ENCODE measurements at places on chromosomes 7 and 10.

GRCh38 chr7:936386-937054 lies 18.0 kb downstream of the ADAP1 start:
- DNase-seq: peak; percentile 73

- DNase-seq: no peak
These were observed 3.6 kb upstream of the HOXA11 start for GRCh38 chr7:27188386-27189294.

DNA sequence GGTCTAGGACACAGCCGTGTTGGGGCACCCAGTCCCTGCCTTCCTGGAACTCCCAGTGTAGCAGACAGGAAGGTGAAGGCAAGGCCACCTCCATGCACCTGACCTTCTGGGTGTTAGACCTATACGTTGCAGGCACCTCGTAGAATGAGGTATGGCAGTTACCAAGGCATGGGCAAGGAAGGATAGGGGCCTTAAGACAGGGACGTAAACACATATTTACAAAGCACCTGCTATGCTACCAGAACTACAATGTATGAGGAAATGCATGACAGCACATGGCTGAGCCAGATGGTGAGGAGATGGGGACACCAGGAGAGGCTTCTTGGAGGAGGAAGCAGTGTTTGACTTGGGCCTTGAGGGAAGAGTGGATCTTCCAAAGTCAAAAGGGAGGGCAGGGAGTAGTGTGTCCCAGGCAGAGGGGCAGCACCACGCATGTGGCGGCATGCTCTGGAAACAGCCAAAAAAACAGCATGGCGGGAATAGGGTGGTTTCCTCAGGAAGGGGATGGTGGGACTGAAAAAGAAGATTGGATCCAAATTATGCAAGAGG lies 231.2 kb downstream of the FANK1 start:
- no peak for DNase-seq

GRCh38 chr7:34902182-34902581 lies 135.1 kb downstream of the DPY19L1 start:
- no peak for DNase-seq

DNA sequence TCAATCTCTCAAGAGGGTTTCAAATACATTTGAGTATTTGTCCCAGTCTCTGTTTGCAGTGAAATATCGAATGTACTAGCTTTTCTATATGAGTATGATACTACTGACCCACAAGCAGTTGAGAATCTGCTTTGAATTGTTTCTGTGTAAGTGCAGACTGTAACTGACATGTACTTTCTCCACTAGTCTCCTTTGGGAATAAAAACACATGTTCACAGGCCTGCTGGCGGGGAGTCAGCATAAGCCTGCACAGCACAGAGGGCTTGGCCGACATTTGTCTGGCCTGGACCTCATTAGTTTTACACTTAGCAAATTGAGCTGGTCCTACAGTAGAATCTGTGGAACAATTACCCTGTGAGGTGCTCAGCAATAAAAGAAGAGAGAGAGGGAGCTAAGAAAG lies 72.6 kb downstream of the ITGB8 start:
- DNase-seq: no peak

DNA sequence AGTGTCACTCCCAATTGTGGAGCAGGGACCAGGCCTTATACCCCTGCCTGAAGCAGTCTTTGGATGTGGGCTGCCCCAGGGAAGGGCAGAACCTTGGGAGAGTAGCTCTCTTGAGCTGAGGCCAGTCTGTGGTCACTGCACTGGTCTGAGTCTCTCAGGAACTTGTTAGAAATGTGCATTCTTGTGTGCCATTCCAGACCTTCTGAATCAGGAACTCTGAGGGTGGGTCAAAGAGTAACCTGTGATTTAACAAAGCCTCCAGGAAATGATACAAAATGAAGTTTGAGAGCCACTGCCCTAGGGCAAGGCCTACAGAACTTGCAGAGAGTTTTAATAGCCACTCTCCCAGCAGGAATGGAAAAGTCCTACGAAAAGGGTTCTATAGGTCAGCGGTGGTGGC lies 68.1 kb downstream of the LYZL1 start:
- no peak for DNase-seq

- DNase-seq: no peak
These were observed 345.0 kb upstream of the AOAH start for GRCh38 chr7:37069336-37069735.

DNA sequence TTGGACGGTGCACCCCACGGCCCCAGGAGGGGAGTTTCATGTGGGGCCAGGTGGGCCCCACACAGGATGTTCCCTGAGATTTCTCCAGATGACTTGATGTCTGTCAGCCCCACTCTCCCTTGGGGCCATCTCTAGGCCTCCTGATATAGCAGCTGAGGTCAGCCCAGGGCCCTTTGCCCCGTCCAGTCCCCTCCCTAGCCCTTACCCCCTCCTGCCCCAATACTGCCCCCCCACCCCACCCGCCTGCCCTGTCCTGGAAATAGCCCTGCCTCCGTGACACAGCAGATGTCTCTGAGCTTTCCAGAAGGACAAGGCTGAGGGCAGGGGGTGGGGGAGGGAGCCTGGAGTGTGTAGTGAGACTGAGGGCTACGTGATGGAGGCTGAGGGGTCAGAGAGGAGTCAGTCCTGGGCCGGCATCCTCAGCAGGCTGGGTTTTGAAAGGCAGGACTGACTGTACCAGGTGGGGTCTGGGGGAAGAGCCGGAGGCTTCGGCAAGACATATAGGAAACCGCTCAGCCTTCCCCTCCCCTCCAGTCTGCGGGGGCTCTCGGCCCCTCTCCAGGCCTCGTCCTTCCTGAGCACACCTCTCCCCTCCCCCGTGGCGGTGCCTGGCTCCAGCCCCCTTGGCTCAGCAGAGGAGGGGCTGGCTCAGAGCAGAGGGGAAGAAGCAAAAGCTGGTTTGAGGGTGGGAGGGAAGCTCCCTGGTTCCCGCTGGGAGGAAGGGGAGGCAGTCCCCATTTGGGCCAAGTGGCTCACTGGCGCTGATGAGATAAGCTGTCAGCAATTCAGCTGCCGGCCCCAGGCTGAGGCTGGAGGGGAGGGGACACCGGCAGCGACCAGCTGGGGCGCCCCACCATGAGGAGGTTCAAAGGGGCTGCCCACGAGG lies 2.0 kb downstream of the FLNC start:
- peak; percentile 46 for DNase-seq

DNA sequence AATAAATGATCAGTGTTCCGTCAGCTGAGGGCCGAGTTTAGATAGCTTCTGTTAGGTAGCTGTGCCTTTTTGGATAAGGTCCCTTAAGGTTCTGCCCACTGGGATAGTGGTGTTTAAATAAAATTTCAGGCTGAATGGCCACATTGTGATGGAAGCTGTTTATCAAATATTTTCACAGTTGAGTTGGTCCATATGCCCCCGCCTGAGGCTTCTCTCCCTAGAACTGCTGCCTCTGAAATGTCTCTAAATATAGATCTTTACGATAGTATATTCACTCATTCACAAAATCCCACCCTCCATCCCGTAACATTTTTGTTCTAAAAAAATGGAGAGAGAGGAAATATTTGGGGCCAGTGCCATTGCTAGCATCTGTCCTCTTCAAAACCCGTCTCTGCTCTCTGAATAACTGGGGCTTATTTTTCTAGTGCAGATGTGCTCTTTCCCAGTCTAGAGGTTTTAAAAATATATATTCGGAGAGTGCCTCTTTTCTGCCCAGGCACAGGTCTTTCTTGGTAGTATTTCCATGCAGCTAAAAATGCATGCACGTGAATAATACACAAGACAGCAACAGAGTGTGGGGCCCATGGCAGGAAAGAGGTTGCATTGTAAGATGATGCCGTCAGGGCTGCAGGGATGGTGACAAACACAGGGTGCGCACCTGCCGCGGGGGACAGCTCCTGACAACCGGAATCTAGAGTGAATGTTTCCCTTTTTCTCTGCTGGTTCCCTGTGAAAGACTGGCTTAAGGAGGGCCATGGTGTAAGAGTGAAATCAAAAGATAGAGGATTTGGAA lies 105.4 kb upstream of the BTBD16 start:
- DNase-seq: no peak

DNA sequence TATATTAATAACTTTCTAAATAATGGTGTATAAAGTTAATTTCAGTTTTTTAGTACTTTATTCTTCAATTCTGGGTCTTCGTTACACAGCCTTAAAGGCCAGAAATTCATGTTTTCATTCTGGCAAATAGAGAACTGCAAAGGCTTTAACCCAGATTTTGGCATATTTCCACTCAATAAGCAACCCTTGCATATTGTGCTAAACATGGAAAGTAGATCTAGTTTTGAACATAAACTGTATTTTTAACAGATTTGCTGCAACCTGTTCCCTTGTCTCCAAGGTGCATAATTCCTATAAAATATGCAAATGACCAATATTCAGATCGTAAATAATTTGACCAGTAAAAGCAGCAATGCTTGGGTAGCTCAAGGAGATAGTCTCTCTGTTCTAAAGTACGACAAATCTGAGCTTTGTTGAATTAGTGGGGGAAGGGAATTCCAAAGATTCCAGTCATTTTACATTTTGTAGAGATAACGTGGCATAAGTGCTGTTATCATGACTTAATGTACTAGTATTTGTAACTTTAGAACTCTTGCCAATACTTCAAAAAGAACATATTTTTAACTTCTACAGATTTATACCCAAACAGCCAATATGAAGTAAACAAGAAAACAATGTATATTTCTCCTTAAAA lies 46.4 kb upstream of the RSBN1L start:
- no peak for DNase-seq

DNA sequence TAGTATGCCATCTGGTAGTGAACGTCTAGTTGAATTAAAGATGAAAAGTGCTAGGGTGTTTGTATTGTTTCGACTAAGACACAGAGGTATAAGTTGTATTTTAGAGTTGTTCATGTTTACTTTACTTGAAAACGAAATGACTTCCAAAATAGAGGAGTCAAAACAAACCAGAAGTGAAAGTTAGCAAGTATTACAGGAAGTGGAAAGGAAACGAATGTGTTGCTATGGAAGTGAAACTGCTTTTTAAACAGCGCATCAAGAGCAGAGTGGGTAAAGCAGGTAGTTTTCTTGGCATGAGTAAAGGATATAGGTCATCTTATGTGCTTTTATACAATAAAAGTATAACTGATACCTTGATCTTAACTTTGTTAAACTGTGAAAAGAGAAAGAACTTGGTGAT lies 20.0 kb upstream of the GALNTL5 start:
- DNase-seq: no peak

- no peak for DNase-seq
These were observed 226.6 kb downstream of the PAXIP1 start for GRCh38 chr7:154776350-154776749.

GRCh38 chr10:8365935-8366911 lies 311.7 kb downstream of the GATA3 start:
- no peak for DNase-seq

DNA sequence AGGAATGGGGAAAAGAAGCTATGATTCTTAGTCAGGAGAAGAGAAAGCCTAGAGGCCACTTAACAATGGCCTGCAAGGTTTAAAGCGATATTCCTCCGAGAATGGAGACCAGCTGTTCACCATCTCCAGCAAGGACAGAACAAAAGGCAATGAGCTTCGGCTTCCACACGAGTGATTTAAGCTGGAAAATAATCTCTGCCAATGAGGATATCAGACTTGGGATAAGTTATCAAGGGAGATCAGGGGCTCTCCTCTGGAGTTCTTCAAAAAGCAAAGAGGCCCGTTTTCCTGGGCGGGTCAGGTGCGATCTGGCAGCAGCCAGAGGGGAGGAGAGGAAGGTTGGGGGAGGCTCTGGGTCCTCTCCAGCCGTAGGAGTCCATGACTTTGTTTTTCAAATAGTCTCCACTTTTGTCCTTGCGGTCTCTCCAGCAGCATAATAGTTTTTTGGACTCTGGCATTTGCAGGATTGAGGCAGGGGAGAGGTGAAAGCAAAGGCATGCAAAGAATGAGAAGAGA lies 211.3 kb downstream of the SKIDA1 start:
- no peak for DNase-seq

- no peak for DNase-seq
These were observed 1.2 kb upstream of the ZNF777 start for GRCh38 chr7:149462101-149462520.

DNA sequence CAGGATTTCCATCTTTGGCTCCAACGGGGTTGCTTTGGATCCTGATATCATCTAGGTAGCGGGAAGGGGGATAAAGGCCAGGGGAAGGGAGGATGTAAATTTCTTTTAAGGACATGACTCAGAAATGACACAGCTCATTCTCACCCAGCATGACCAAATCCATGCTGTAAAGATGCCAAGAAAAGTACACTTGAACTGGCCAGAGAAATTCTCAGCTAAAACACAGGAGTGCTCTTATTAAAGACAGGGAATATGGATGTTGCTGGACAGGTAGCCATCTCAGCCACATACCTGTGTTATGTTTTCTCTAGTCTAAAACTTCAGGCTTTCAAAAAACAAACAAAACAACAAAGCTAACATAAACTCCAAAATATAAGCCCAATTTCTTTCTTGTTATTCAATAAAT lies 68.3 kb downstream of the NAMPT start:
- peak; percentile 84 for DNase-seq

DNA sequence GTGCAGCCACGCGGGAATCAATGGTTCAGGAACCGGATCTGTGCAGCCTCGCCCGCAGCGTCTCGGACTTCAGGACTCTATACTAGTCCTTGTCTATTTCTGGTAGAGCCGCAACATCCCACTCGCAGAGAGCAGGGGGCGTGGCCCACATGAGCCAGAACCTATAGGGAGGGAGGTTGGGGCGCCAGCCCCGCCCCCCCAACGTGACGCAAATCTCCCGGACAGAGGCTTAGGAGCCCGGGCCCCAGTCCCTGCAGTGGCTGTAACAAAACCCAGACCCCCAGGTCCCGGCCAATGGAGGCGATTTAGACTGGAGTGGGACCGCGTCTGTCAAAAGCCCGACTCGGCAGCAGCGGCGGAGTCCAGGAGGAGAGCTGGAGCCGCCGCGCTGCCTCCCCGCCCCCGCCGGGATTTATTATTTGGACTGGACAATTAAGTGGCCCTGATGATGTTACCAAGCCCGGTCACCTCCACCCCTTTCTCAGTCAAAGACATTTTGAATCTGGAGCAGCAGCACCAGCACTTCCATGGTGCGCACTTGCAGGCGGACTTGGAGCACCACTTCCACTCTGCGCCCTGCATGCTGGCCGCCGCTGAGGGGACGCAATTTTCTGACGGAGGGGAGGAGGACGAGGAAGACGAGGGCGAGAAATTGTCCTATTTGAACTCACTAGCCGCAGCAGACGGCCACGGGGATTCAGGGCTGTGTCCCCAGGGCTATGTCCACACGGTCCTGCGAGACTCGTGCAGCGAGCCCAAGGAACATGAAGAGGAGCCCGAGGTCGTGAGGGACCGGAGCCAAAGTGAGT lies at the start of gene NKX2-3:
Gene NKX2-3, plus strand, starts transcription at position 256 of the 809 bp plus-strand sequence. Its CDS starts 190 bp downstream, at position 446.
- DNase-seq: peak; percentile 91

GRCh38 chr10:24701447-24701846 lies 22.2 kb downstream of the ARHGAP21 start:
- no peak for DNase-seq
